NCI-H1694 (cell line): ENCODE measurements at places on chromosomes 3 and 15.

GRCh38 chr3:136186344-136186743 is 9.8 kb downstream of the MSL2 start:
- DNase-seq, result no peak

GRCh38 chr3:190122198-190122771 is 1.6 kb upstream of the P3H2 start:
- DNase-seq, result no peak

- DNase-seq, result no peak
These were observed 55.1 kb upstream of the ZBTB38 start for GRCh38 chr3:141313093-141313683.

- DNase-seq, result no peak
These were observed 6.6 kb downstream of the ZBED2 start for GRCh38 chr3:111588527-111588926.

DNA sequence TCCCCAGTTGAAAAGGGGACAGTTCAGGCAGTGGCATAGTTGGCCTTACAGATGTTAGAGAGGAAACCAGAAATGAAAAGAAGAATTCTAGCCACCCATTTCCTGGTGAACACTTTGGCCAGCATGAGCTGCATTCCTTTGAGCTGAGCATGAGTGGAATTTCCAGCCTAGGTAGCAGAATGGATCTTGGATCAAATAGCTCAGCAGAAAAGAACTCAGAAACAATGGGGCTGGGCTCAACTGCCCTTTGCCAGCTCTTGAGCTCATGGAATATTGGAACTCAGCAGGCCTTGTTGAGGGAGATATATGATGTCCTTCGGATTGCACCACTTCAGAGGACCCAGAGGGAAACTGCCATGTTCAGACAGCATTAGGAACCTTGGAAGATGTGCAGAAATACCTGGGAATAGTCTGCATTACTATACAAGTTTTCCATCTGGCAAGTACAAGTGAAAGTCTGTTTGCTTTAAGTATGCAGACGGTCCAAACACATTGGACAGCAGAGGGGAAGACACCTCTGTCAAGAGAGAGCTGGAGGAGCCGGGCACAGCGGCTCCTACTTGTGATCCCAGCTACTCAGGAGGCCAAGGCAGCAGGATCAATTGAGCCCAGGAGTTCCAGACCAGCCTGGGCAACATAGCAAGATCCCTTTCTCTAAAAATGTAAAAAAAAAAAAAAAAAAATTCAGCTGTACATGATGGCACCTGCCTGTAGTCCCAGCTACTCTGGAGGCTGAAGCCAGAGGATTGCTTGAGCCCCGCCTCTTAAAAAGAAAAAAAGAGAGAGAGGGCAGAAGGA is 3.1 kb upstream of the CDV3 start:
- no peak for DNase-seq

DNA sequence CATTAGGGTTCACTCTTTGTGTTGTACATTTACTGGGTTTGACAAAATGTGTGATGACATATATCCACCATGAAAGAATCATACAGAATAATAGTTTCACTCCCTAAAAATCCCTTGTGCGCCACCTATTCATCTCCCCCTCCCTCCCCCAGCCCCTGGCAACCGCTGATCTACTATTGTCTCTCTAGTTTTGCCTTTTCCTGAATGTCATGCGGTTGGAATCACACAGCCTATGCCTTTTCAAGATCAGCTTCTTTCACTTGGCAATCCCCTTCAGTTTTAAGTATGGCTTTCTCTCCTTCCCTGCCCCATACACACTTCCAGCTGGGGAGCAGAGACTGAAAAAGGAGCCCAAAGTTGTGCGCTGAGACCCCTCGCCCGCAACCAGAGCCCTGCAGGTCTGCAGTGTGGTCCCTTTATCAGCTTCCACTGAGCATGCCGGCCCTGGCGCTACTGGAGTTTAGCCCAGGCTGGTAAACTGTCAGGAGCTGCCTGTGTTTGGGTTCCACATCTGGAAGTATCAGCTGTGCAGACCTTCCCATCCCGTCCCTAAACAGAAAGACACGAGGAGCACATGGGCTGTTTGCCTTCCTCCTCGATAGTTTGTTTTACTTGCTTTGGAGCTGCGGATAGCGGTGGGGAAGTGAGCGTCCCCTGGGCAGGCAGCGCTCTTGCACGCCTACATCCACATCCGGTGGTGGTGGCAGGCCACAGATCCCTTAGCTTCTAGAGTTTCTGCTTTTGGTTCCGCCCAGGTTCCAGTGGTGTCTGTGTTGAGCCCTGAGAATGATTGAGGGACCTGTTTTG is 12.3 kb downstream of the BOC start:
- DNase-seq, result no peak
